AG09319 (cell line): ENCODE measurements at places on chromosomes 3 and 15.

GRCh38 chr15:94247789-94248638 lies 16.7 kb downstream of the MCTP2 start:
- no peak for DNase-seq

DNA sequence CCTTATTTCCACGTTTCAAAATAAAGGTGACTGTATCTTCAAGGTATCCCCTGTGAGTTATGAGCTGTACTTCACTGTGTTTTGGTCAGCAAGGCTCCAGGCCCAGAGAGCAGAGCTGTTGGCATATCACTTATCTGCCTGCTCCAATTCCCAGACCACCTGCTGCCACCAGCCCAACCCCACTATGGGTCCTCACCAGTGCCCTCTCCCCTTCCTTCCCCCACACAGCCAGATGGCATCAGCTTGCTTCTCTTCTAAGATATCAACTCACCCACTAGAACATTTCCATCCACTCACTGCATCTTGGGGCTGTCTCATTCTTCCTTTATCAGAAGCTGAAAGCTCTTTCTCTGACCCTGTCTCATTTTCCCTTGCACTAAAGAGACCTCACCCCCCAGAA lies 136.9 kb upstream of the EIF1B start:
- no peak for DNase-seq

DNA sequence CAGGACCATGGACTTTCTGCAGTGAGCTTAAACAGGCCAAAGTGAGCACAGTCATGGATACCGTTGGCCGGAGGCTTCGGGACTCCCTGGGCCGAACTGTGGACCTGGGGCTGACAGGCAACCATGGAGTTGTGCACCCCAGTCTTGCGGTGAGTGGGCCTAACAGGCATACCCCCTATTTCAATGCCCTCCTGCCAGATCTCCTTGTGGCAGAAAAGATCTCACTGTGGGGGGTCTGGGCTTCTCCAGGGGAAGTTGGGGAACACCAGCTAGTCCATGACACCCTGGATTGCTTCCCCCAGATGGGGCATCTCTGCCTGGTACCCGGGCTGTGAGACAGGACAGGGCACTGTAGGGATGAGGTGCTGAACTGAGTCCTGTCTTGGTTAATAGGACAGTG lies 29.5 kb downstream of the ACAD9 start:
- DNase-seq, result no peak

GRCh38 chr15:92979011-92979701 lies 79.0 kb downstream of the CHD2 start:
- no peak for DNase-seq
